ENCODE measurements at places on chromosomes 13 and 19.

- DNase-seq, result no peak
Measured at GRCh38 chr13:95647321-95647720, 2.8 kb upstream of the DZIP1 start.

- no peak for DNase-seq
Measured at GRCh38 chr13:22061806-22062391, 391.0 kb downstream of the FGF9 start.

DNA sequence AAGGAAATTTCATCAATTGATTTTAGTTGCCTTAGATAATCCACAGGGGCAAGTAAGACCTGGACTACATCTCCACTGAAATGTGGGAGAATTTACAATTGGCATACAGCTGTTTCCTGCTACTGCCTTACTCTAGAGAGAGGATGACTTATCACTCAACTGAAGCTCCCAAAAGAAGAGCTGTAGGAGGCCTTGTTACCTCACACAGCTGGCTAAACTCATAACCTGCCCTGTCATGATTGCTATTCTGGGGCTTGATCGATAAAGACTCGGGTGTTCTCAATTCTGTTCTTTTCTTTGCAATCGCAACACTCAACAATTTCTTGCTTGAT, 1396.4 kb downstream of the EFNB2 start:
- no peak for DNase-seq

GRCh38 chr19:5448374-5448773, 6.8 kb upstream of the ZNRF4 start:
- DNase-seq, result no peak

DNA sequence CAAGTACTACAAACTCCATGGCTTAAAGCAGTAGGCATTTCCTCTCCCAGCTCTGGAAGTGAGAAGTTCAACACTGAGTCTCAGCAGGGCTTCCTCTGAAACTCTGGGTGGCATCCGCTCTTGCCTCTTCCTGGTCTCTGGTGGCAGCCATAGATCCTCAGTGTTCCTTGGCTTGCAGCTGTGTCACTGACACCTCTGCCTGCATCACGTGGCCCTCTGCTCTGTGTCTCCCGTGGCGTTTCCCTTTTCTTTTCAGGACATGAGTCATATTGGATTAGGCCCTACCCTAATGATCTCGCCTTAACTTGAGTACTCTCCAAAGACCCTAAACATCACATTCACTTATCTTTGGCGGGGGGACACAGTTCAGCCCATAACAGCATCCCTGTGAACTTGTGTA, 466.7 kb downstream of the MYO16 start:
- no peak for DNase-seq

DNA sequence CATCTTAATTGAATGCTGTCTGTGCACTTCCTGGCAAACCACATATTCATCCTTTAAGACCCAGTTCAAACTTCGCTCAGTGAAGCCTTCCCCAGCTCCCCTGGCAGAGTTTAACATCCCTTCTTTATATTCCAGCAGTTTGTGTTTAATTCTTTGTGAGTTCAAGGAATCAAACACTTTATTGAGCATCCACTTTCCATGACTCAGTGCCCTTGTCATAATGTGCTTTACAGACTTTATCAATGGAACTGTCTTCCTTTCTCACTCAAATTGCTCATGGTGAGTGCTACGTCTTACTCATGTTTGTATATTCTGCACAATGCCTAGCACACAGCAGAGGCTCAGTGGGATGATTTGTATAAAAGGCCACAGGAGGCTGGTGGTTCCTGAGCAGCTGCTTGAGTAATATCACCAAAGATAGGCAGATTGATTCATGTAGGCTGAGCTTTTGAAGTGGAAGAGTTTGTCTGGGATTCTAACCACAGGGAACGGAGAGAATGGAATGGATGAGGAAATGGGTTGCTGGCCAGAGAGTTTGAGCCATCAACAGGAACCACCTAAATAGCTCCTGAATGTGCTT, 44.2 kb downstream of the SERTM1 start:
- no peak for DNase-seq

DNA sequence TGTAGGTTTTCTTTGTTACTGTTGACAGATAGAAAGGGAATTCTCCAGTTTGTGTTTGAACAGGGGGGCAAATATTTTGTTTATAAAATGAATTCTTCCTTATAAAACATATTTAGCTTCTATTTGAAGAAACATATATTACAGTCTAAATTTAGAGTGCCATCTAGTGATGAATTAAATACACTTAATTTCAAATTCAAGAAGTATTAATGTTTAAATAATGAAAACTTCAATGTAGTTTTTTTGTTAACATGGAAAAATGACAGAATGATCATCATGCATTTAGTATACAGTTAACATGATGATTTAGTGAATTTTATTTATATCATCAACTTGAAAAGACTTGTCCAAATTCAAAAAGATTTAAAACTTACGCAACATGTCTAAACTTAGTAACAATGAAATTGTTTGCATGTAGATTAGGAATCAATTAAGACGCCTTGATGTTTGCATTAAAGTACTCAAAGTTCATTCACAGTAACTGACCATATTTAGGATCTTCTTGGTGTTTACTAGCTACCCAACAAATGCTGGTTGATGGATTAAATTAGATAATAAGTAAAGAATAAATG, 765.9 kb upstream of the SLITRK1 start:
- peak; percentile 22 for DNase-seq

Measured in NCI-H526 treated with DMSO at 0.1 percent for 48 hours (cell line).